Hair follicle dermal papilla cell (primary cell): ENCODE measurements at places on chromosomes 1 and 21. TPM values are rescaled to one million over a fixed set of nuclear protein-coding genes. Genes with fewer than 3 reads are reported as not detected.

CLIC4 gene
- total RNA-seq = 487 and 491 TPM in 2 replicates

FAM72D gene
- total RNA-seq = 0.12 TPM in 1 of 2 replicates, not detected in the other

MCOLN2 gene
- total RNA-seq = not detected in 2 replicates

PLCH2 gene
- total RNA-seq = 0.12 and 0.65 TPM in 2 replicates

CCDC190 gene
- total RNA-seq = 0.16 and 0.49 TPM in 2 replicates

RGS8 gene
- 0.16 TPM in 1 of 2 replicates, not detected in the other for total RNA-seq

CDA gene
- 0.32 and 1.5 TPM in 2 replicates for total RNA-seq

ASCL5 gene
- not detected in 2 replicates for total RNA-seq

CFAP107 gene
- not detected in 2 replicates for total RNA-seq

EXO5 gene
- 10.7 and 11.0 TPM in 2 replicates for total RNA-seq

SPRR4 gene
- total RNA-seq = not detected in 2 replicates

HTR6 gene
- 0.12 TPM in 1 of 2 replicates, not detected in the other for total RNA-seq

GSTM5 gene
- 6.0 and 12.5 TPM in 2 replicates for total RNA-seq

SPATA6 gene
- 8.4 and 10.2 TPM in 2 replicates for total RNA-seq

HAPLN2 gene
- not detected in 2 replicates for total RNA-seq

SLC45A3 gene
- 0.73 and 1.1 TPM in 2 replicates for total RNA-seq

NPPB gene
- total RNA-seq = not detected in 2 replicates

TMEM54 gene
- total RNA-seq = 12.9 and 13.6 TPM in 2 replicates

KCNE2 gene
- 0.16 TPM in 1 of 2 replicates, not detected in the other for total RNA-seq

OR2M4 gene
- total RNA-seq = under 0.01 and 0.12 TPM in 2 replicates

SLC19A1 gene
- 3.6 and 4.7 TPM in 2 replicates for total RNA-seq

GJA8 gene
- total RNA-seq = not detected in 2 replicates

GBP6 gene
- total RNA-seq = 0.16 TPM in 1 of 2 replicates, not detected in the other

CD34 gene
- total RNA-seq = 1.2 and 1.9 TPM in 2 replicates

ANGPTL3 gene
- total RNA-seq = under 0.01 and 0.12 TPM in 2 replicates

LRRC8B gene
- 5.5 and 10.0 TPM in 2 replicates for total RNA-seq

TRIM58 gene
- total RNA-seq = 1.9 and 2.4 TPM in 2 replicates

ATG4C gene
- total RNA-seq = 8.8 and 11.2 TPM in 2 replicates

KRTAP10-3 gene
- total RNA-seq = not detected in 2 replicates
